ENCODE measurements at places on chromosomes 7 and 10. TPM values are rescaled to one million over a fixed set of nuclear protein-coding genes. Genes with fewer than 3 reads are reported as not detected.

Gene BRAT1
- total RNA-seq, result 36.6 TPM

Gene HTRA1
- total RNA-seq, result 47.9 TPM

Gene CUZD1
- 1.3 TPM for total RNA-seq

Gene PARD3
- total RNA-seq, result 55.2 TPM

Gene CPA4
- total RNA-seq, result 3.6 TPM

Gene FAM25A
- not detected for total RNA-seq

Gene TSPAN15
- 102 TPM for total RNA-seq

Gene FRG2B
- total RNA-seq, result 0.14 TPM

All from A549 treated with AZD2906 at 1 μM for 4 hours (cell line).